ENCODE measurements at places on chromosomes 7 and 10.

- no peak for DNase-seq
Measured at GRCh38 chr7:124667312-124668153, 98.1 kb downstream of the GPR37 start.

GRCh38 chr10:97861924-97862323 lies 12.3 kb downstream of the GOLGA7B start:
- DNase-seq, result no peak

DNA sequence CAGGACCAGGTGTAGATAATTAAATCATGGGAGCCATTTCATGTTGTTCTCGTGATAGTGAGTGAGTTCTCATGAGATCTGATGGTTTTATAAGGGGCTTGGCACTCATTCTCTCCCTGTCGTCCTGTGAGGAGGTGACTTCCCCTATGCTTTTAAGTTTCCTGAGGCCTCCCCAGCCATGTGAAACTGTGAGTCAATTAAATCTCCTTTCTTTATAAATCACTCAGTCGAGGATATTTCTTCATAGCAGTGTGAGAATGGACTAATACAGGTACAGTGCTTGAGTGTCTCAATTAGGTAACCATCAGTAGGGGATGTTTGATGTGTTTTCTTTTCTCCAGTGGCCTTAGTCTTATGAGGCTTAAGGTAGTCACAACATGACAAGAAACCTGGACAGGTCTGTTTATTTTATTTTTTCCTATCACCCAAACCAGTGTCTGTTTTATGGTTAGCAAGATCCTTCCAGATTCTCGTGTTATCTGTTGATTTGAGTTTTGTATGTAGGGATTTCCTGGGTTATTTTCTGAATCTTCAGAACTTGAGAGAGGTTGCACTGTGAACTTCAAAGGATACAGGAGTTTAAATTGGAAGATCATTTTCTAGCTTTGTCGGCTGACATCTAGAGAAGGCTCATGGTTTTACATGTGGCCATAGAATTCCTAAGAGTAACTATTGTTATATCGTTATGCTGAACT lies 32.1 kb downstream of the UMAD1 start:
- no peak for DNase-seq

DNA sequence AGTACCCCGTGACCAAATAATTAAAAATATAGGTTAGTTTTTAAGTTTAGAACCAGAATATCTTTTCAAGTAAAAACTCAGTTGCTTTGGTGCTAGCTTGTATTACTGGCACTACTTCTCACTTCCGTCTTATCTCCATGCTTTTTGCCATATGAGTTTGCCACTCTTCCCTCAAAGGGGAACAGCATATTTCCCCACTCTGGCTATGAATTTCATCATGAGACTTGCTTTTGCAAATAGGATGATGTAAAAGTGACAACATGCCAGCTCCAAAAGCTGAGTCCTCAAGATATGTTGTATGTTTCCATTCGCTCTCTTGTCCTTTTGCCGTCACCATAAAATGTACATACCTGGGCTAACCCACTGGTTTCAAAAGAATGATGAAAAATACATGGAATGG lies 178.1 kb upstream of the SEMA3A start:
- no peak for DNase-seq
